Bronchus fibroblast of lung (primary cell): ENCODE measurements at places on chromosomes 3 and 15. TPM values are rescaled to one million over a fixed set of nuclear protein-coding genes. Genes with fewer than 3 reads are reported as not detected.

Gene GASK1A
- 0.50 and 1.2 TPM in 2 replicates for total RNA-seq

Gene CCR3
- not detected in 2 replicates for total RNA-seq

Gene SI
- total RNA-seq, result not detected in 2 replicates

Gene GOLGA6L7
- total RNA-seq, result not detected in 2 replicates

Gene HHLA2
- not detected in 2 replicates for total RNA-seq

Gene LIPC
- 0.17 TPM in 1 of 2 replicates, not detected in the other for total RNA-seq

Gene SERF2
- total RNA-seq, result 935 and 1,279 TPM in 2 replicates

Gene NR1I2
- under 0.01 and 0.34 TPM in 2 replicates for total RNA-seq

Gene VPS39
- total RNA-seq, result 30.9 and 33.9 TPM in 2 replicates

Gene SLCO2A1
- total RNA-seq, result 2.7 and 3.0 TPM in 2 replicates

Gene GOLGA8H
- total RNA-seq, result 0.15 TPM in 1 of 2 replicates, not detected in the other

Gene RTP1
- not detected in 2 replicates for total RNA-seq

Gene CCRL2
- total RNA-seq, result 0.45 TPM in 1 of 2 replicates, not detected in the other

Gene MKRN3
- under 0.01 TPM in 1 of 2 replicates, not detected in the other for total RNA-seq

Gene UNC45A
- 51.6 and 52.5 TPM in 2 replicates for total RNA-seq

Gene WDR48
- 15.6 and 17.7 TPM in 2 replicates for total RNA-seq

Gene IQGAP1
- total RNA-seq, result 111 and 122 TPM in 2 replicates

Gene CLDN1
- total RNA-seq, result 0.59 and 0.84 TPM in 2 replicates

Gene CSPG4
- 72.4 and 79.4 TPM in 2 replicates for total RNA-seq

Gene MBD4
- total RNA-seq, result 15.9 and 21.4 TPM in 2 replicates

Gene ACVR2B
- 1.0 and 1.5 TPM in 2 replicates for total RNA-seq

Gene SPATA12
- total RNA-seq, result under 0.01 and 0.15 TPM in 2 replicates

Gene LDHAL6B
- not detected in 2 replicates for total RNA-seq

Gene AGBL1
- total RNA-seq, result not detected in 2 replicates

Gene TRAK1
- total RNA-seq, result 17.8 and 18.0 TPM in 2 replicates

Gene CSTA
- 1.0 TPM in 1 of 2 replicates, not detected in the other for total RNA-seq

Gene CD86
- total RNA-seq, result not detected in 2 replicates

Gene WDR93
- 0.15 TPM in 1 of 2 replicates, not detected in the other for total RNA-seq

Gene GOLGA6D
- not detected in 2 replicates for total RNA-seq

Gene DPH6
- total RNA-seq, result 8.7 and 9.7 TPM in 2 replicates

Gene CRBN
- total RNA-seq, result 38.7 and 41.9 TPM in 2 replicates
